Cerebellum (tissue), 4 donors: ENCODE measurements at places on chromosomes 2 and 18.

- no peak for DNase-seq
Measured at GRCh38 chr2:150526827-150527226, 39.4 kb upstream of the RND3 start.

DNA sequence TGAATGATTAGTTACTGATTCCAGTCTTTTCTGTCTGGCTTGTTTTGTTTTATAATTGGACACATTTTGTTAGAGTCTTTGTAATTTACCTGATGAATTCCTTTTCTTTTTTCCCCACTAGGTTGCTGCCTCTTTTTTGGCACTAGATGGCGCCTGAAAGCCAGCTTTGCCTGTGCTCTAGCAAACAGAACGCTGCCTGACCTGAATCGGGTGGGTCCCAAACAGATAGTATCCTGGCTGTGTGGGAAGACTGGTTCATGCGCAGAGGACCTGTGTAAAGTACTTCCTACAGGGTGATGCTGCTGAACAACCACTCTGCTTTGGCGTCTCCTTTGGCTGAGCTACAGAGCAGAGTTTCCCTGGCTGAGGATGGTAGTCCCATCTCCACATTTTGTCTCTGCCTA is 288.2 kb downstream of the IKZF2 start:
- DNase-seq = no peak

DNA sequence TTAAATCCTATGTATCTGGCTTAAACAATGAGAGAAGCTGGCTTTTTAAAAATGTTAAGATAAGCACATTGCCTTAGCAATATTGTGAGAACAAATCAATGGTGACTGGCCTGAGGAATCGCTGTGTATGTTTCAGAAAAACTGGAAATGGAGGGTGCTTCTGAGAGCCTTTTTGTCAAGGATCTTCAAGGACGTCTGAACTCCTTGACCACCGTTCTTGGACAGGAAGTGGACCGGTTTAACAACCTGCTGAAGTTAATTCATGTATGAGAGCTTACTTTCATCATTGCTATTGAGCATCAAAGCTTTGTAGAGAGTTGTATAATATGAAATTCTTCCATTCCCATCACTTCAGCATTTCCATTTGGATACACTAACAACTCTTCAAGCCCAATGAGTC is 72.6 kb downstream of the TRABD2A start:
- DNase-seq = no peak

GRCh38 chr2:178860551-178860950 is 53.3 kb upstream of the TTN start:
- no peak for DNase-seq

- DNase-seq = no peak
Measured at GRCh38 chr2:66771359-66771976, 336.5 kb downstream of the MEIS1 start.

GRCh38 chr2:119431976-119432850 is 559 bp downstream of the TMEM37 start:
- DNase-seq = no peak

DNA sequence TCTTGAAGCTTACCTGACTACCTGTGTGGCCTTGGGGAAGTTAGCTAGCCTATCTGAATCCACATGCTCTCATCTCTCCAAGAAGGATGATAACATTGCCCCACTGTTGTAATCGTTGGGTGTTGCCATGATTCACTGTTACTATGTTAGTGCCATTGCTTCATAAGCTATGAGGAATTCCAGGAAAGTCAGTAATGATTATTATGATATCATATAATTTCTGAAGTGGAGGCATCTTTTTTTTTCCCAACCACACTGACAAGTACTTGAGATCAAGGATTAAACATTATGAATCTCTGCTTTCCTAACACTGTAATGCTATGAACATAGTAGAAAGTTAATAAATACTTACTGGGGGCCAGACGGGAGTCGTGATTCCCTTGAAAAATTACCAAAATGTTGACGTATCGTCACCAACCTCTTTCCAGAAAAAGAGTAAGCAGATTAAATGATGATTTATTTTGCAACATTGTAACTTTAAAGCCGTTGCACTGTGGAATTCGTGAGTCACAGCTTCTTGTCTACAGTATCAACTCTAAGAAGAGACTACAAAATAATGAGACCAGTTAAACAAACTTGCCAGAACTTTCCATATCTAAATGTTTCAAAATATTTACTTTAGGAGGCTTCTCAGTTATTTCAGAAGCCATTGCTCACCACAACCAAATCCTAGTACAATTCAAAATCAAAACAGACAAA is 459.9 kb downstream of the PIK3C3 start:
- DNase-seq = no peak

DNA sequence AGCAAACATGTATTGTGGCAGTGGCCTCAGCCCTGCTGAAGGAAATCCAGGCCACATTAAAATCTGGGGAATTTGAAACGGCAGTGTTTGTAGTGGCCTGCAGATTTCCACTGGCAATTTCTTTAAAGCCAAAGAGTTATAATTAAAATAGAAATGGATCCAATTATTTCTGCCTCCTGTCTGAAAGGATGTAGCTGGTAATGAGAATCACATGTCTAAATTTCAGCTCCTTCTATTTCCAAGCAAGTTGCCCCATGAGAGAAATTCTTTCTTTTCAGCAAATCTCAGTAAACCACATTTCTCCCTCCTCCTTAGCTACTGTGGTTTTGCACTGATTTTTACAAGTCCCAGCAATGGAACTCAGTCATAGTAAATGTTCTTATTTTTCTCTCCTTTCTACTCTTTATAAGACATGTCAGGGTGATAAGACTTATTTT is 55.4 kb upstream of the ZNF396 start:
- DNase-seq = no peak

GRCh38 chr2:128510701-128511397 is 192.2 kb upstream of the HS6ST1 start:
- DNase-seq = peak; percentile 19

- DNase-seq = peak; percentile 56
Measured at GRCh38 chr2:1972422-1972821, 228.1 kb upstream of the PXDN start.

GRCh38 chr2:226017537-226017936 is 618.0 kb downstream of the NYAP2 start:
- DNase-seq = no peak

DNA sequence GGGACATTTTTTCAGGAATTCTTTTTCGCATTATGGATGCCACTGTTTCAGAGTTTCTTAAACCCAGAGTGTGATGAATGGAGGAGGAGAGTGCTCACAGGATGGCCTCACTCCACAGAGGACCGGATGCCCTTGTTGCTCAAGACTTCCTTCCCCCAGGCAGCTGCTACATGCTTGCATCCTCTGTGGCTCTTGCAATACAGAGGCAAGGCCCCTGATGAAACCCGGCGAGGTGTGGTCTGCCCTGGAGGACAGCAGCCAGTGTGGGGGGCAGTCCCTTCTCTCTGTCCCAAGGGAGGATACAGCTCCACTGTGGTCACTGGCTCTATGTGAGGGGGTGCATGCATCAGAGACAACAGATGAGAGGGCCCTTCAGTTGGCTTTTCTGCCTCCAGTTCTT is 109.6 kb downstream of the SH3RF3 start:
- no peak for DNase-seq

- DNase-seq = no peak
Measured at GRCh38 chr2:222360146-222360545, 61.3 kb upstream of the PAX3 start.

- no peak for DNase-seq
Measured at GRCh38 chr2:137973280-137973679, 9.0 kb downstream of the HNMT start.

DNA sequence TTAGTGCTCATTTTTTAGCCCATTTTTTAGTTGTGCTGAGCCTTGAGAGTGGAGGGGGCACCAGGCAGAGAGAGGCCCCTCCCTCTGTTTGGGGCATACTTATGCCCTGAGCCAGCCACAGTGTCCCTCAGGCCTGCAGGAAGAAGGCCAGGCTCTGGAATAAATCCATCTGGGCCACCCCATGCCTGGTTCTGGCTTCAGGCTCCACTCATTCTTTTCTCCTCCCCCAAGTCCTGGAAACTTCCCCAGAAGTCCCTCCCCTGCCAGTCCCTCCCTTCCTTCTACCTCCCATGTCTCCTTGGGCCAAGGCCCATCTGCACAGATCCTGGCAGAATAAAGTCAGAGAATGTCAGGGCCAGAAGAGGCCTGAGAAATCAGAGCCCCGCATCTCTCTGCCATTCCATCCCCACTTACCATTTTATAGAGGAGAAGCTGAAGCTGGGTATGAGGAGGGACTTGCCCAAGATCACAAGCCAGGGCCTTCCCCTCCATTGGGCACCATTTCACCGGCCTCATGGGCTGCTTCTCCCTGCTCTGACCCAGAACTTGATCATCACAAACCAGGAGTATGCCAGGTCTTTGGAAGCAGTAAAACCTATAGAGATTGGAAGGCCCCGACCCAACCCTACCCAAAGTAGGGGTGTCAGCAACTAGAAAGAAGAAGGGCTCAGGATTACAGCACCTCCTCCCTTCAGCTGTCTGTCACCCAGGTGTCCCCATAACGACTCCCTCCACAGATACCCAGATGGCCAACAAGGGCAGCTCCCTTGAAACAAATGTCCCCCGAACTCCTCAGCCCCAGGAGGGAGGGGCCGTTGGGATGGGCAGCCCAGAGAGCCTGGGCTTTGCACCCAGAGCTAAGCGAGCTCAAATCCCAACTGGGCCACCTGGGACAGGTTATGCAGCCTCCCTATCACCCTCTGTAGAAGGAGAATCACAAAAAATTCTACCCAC is 108.4 kb downstream of the POLR1A start:
- DNase-seq = peak; percentile 90

DNA sequence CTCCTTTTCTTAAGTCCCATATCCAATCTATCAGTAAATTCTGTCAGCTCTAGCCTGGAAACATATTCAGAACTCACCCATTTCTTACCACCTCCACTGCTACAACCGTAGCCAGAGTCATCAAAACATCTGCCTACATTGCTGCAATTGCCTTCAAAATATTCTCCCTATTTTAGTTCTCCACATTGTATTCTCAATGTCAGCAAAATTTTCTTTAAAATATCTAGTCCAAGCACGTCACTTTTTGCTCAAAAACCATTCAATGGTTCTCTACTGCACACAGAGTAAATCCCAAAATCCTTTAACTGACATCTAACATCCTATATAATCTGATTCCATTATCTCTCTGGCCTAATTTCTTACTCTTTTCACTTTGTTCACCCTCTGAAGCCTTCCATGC is 68.5 kb upstream of the ERBB4 start:
- no peak for DNase-seq

DNA sequence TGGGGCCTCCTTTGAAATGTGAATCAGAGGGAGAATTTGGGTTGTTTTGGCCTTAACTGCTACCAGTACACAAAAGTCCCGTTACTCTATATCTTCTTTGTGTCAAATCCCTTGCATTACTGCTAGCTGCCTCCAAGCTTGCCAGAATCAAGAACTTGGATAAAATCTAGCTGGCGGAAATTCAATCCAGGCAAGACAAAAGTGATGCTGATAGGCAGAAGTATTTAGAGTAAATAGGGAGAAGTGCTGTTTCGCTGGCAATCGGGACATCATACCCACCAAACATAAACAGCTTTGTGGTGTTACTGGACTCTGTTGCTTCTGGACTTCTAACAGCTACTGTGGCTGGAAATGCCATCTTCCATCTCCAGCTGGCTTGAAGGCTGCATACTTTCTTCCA is 2.5 kb downstream of the IFIH1 start:
- no peak for DNase-seq

DNA sequence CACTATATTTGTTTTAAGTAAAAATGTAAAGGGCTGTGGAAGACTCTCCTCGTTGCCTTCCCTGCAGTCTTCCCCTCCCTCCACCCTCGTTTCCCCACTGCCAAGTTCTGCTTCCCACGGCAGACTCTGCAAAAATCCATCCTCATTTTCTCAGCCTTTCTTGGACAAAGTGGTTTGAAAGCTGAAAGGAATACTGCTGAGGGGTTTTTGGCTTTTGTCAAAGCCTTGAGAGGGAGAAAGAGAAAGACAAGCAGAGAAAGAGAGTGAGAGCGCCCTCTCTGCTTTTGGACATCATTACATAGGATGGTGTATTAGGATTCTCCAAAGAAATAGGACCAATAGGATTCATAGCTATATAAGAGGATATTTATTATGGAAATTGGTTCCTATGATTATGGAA is 455.9 kb upstream of the SOX11 start:
- DNase-seq = no peak

DNA sequence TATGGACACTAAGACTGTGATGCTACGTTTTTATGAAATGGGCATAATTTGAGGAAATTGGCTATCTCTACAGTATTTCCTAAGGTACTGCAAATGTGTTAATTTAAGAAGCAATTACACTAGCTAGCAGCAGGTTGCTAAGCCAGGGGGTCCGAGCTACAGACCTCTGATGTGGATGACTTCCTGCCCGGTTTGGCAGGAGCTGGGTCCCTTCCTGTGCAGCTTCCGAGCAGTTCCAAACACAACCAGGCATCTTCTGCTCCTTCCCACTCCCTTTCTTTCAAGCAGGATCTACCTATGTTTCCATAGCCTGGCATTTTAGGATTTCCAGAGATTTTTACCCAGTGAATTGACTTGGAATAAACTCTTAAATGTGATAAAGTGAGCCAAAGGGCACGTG is 55.7 kb downstream of the SCN2A start:
- DNase-seq = peak; percentile 66

DNA sequence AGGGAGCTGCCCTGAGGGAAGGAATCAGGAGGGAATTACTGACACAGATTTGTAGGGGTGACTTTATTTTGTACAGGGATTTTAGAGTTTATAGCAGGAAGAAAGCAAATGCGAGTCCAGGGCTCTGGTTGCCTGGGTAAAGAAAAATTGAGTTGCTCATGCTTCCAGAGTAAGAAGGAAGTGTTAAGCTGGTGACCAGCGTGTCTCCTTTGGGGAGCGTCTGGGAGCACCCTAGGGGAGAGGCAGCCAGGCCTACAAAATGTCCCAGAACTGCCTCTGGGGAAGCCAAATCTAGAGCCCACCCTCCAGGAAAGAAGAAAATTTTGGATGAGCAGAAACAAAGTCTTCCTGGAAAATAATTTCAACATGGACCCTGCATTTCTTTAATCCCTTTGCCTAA is 147.0 kb downstream of the VAPA start:
- no peak for DNase-seq

DNA sequence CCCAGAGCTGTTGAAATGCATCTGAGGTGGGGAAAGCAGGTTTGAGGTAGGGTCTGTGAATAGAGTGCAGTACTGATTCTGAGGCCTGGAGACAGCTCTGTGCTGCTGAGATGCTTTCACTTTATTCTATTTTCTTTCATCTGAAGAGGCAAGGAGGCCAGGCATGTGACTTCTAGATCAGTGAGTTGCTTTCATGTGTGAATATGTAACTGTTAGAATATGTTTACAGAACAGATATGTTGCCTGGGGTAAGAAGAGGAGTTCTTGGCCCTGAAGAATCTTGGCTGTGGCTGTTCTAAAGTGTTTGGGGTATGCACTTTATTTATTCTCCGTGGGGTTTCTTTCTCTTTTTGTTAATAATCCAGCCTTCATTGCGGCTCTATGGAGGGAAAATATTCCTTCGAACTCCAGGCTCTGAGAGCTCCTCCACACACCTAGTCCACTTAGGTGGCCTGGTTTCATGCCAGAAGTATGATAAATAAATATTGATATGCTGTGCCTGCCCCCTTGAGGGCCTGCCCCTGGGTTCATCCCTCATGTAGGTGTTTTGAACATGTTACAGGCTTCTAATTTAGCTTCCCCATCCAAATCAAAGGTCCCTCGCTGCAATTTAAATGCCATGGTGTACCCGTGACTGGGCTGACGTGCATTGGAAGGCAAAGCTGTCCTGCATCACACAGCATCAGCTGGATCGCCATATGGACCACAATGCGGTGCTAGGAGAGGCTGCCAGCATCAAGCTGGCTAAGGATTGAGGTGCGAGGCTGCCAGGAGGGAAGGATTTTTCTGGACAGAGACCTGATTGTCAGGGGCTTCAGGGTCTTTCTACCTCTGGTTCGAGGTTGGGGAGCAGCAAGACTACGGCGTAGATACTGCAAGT is 102.9 kb downstream of the PRKCE start:
- DNase-seq = peak; percentile 71
